Central memory CD4-positive, alpha-beta T cell (primary cell): ENCODE measurements at places on chromosomes 7 and 10.

DNA sequence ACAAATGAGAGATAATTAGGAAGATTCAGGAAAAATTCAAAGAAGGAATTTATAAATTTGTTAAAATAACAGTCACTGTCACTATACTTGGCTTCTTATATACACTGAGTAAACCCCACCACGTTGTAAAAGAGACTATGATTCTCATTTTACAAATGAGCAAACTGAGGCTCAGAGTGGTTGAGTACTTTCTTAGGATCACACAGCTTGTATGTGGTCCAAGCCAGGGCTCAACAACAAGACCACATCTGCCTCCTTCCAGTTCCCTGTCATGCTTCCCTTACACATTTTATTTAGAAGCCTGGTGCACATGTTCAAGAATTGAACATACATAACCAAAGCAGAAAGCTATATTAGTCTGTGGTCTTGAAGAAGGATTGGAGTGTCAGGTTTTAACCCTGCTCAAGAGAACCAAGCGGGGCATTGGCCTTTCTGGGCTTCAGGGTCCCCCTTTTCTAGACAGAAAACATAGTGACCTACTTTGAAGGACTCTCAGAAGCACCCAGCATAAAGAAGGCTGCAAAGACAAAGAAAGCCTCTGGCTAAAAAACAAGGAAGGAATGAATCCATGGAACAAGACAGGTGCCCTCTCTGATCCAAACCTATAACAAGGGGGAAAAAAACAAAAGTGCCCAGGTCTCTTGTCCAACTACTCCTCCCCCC, 846 bp downstream of the MRLN start:
- DNase-seq: no peak

GRCh38 chr7:29622335-29623265, 59.0 kb downstream of the PRR15 start:
- no peak for DNase-seq

GRCh38 chr10:75651417-75651816, 220.0 kb downstream of the LRMDA start:
- no peak for DNase-seq

GRCh38 chr10:132912225-132912712, 30.1 kb downstream of the CFAP46 start:
- DNase-seq: no peak

GRCh38 chr7:27586825-27587224, 75.9 kb downstream of the HIBADH start:
- DNase-seq: no peak
